ENCODE measurements at places on chromosomes 1 and 21.

- DNase-seq: no peak
These were observed 110.3 kb downstream of the ODF2L start for GRCh38 chr1:86285796-86286195.

GRCh38 chr1:215819114-215819513 is 252.0 kb downstream of the KCTD3 start:
- DNase-seq: no peak

DNA sequence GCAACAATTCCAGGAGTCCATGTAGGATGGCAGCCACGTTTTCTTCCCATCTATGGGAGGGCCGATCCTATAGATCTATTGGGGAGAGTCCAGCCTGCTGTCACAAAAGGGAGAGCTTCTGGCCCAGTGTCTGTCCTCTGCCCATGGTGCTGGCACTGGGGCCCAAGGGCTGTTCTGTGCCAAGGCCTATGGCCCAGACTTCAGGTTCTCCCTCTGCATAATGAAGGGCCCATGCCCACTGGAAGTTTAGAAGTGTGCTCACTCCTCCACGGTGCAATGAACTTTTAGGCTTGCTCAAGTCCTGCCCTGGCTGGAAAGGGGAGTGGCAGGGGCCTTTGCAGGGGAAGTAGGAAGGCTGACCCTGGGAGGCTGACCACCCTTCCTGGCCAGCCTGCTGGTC is 44.1 kb upstream of the ATP2B4 start:
- no peak for DNase-seq

DNA sequence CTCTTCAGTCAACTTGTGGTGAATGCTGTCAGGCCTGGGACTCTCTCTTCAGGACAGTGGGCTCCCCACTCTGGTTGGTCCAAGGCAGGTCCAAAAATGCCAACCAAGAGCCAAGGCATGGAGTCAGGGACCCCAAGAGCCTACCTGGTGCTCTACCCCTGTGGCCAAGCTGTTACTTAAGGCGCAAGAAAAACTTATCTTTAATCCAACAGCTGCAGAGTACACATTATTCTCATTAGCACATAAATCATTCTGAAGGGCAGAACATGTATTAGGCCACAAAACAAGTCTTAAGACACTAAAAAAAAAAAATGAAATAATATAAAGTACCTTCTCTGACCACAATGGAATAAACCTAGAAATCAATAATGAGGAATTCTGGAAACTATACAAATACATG is 65.7 kb downstream of the FAF1 start:
- no peak for DNase-seq

GRCh38 chr1:212482637-212483441 is 50.1 kb downstream of the NENF start:
- DNase-seq: no peak
